ENCODE measurements at places on chromosomes 16 and 17.
A peak's percentile ranks its signal among the peaks of the same experiment; 100 is the strongest.

GRCh38 chr16:81756615-81757356, 22.3 kb upstream of the PLCG2 start:
- no peak for DNase-seq

GRCh38 chr16:65044026-65044425, 77.8 kb downstream of the CDH11 start:
- no peak for DNase-seq

DNA sequence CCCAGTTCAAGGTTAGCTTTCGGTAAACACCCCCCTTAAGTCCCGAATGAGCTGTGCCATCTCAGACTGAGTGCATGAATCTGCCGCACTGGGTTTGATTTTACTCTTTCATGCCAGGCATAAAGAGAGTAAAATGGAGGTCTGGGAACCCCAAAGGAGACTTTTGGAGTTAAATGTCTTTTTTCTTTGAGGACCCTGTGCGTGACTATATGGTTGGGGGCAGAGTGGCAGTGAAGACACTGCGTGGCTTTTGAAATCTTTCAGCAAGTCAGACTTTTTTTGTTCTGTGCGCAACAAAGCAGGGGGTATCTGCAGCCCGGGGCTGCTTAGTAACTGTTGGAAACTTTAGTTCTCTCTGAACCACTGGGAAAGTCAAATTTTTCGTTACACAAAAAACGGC, 392.9 kb upstream of the SALL1 start:
- no peak for DNase-seq

DNA sequence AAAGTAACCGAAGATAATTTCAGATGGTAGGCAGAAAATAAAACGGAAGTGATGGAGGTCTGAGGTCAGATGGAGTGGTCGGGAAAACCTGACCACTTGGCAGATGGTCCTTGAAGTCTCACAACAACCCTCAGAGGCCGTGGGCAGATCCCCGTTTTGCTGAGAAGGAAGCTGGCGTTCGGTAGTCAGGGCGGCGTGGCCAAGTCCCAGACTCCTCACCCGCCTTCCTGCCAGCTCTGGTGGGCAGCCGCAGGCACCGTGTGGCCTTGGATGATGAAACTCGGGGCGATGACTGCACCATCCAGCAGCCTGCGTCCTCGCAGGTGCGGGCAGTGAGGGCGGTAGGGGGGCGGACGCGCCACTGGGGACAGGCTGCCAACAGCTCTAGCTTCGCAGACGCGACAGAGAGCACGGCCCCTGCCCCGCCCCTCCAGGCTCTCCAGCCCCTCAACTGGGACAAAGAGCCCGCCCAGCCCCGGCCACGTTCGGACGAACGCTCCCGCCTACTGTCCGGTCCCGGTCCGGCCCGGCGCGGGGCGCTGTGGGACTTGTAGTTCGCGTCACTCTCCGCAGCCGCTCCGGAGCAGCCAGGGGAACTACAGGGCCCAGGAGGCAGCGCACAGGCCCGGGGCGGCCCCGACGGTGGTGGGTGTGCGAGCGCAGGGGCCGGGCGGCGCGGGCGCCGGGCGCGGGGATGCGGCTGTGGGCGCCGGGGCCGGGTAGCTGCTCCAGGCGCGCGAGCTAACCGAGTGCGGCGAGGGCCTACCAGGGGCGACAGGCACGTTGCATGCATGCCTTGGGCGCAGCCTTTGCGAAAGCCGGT, at the start of gene GPT2:
GPT2 (plus strand) TSS at position 673 of the 823 bp plus-strand sequence. CDS start 354 bp downstream, outside the sequence.
- DNase-seq = peak; percentile 91

DNA sequence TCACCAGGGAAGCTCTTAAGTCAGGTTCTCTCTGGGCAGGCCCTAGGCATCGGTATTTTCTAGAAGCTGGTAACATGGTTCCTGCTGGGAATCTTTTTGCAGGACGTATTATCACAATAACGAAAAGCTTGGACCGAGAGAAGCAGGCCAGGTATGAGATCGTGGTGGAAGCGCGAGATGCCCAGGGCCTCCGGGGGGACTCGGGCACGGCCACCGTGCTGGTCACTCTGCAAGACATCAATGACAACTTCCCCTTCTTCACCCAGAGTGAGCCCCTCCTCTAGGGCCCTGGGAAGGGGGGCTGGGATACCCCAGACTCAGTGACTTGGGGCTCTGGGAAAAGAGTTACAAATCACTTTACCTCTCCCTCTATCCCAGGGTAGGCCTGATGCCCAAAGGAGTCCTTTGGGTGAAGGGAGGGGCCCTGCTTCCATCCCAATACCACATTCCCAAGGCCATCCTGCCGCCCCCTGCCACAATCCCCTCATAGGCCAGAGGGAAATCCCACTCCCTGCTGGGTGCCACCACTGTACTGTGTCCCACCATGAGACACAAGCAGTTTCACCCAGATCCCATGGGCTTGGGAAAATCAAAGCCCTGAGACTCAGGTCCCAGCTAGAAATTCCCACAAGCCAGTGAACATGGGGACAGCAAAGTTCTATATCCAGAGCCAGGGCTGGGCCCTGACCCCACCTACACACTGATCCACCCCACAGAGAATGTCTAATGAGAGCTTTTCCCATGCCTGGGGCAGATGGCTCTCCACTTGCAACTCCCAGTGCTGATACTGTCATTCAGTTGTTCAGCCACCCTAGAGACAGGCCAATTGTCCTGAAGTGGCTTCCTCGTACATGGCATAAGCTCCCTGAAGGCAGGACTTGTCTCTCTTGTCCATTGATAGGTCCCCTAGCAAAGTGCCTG, 23.0 kb downstream of the CDH5 start:
- DNase-seq = no peak

GRCh38 chr17:8502126-8502525, 66.4 kb downstream of the NDEL1 start:
- no peak for DNase-seq

- DNase-seq = no peak
Measured at GRCh38 chr17:16419929-16420271, 4.5 kb downstream of the TRPV2 start.

- no peak for DNase-seq
Measured at GRCh38 chr17:49748223-49748622, 15.7 kb downstream of the FAM117A start.

DNA sequence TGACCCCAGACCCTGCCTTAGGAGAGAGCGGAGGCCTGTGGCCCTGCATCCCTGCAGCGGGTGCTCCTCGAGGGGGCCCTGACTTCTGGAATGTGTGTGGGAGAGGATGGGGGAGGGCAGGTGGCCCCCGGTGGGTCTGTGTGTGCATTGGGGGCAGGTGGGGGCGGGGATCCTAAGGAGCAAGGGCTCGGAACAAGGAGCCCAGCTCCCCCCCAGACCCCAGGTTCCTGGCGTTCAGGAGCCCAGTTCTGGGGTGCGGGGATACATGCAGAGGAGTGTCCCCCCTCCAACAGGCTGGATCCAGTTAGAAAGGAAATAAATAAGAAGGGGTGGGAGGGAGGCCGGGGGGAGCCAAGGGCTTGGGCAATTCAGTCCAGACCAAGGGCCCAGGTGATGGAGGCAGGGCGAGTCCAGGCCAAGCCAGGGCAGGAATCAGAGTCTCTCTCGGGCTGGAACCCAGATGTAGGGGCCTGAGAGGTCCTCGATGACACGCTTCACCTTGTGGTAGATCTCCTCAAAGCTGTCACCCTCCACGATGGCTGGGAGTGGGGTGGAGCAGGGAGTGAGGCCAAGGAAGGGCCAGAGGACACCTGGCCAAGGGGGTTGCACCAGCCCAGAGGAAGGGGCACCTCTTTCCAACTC, 11.2 kb upstream of the ASGR1 start:
- no peak for DNase-seq

GRCh38 chr17:14329900-14330491, 29.1 kb downstream of the HS3ST3B1 start:
- DNase-seq = no peak

- peak; percentile 84 for DNase-seq
Measured at GRCh38 chr17:58112970-58113631, 29.9 kb downstream of the DYNLL2 start.

- no peak for DNase-seq
Measured at GRCh38 chr17:34638526-34639260, 59.3 kb downstream of the TMEM132E start.

DNA sequence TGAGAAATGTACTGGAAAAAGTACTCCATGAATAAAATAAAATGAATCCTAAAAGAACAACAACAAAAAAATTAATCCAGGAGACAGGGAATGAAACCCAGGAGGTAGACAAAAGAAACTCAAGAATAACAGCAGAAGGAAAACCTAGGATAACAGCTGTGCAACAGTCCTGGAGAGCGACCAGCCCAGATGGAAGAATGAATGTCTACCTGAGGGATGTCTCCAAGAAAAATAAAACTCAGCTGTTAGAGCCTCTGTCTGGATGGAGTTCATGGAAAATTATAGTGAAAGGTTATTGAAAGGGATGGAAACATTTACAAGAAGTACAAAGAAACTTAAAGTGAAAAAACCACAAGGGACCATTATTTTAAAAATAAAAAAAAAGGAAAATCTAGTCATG, 135.8 kb upstream of the CA10 start:
- DNase-seq = no peak

DNA sequence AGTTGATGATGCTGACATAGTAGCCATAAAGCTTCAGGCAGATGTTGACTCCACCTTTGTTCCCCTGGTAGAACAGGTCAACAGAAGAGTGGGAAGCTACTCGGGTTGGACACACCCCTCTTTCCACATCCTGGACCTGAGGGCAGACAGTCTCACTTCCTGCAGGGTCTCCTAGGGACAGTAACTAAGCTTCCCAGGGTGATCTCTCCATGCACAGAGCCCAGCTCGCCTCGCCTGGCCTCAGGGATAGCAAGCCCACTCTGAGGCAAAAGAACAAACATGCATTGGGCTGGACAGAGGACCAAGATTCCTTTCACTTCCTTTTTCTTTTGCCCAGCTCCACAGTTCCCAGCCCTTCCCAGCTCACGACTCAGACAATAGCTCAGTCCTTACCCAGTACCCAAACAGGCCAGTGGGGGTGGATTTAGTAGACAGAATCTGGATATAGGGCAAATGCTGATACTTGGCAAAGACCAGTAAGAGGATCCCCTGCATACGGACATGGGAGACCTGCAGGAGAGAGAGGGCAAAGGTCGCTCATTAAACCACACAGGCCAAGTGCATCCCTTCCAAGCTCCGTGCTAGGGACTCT, 7.0 kb downstream of the INPP5K start:
- DNase-seq = no peak

GRCh38 chr17:28811651-28812090, 30.9 kb downstream of the FAM222B start:
- DNase-seq = peak; percentile 13

- peak; percentile 15 for DNase-seq
Measured at GRCh38 chr16:2008009-2008526, 1.6 kb downstream of the ZNF598 start.

DNA sequence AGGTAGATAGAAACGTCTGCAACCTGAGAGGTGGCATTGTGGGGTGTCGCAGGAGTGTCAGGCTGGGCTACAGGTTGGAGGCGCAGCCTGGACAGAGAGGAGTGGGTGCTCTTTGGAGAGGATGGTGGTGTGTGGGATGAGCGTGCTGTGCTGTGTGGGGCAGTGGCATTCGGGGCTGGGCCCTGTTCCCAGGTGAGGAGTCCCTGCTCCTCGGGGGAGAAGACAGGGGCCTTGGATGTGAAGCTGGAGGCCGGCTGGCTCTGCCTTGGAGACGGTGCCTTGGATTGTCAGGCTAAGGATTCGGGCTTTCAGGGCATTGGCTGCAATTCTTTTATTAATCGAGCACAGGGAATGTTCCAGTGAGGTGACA, 69.3 kb downstream of the BANP start:
- DNase-seq = no peak

DNA sequence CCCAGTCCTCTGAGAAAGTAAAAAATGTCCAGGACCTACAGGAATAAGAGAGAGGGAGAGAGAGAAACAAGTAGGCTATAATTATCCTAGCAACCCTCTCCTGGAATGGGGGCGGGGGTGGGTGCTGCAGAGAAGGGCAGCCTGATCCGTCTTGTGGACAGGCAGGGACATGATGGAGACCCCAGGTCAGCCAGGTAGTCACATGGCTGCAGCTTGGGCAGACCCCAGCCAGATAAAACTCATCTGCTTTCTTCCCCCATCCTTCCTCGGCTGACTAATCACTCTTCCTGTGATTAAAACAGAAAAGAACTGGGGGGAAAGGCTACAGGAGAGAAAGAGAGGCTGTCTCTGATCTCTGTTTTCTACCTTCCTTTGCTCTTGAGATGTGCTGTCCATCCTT, 32.6 kb downstream of the COPZ2 start:
- DNase-seq = no peak

- DNase-seq = no peak
Measured at GRCh38 chr16:80468029-80468428, 72.8 kb upstream of the DYNLRB2 start.

GRCh38 chr17:76911299-76912017, 43.3 kb downstream of the MGAT5B start:
- DNase-seq = no peak

DNA sequence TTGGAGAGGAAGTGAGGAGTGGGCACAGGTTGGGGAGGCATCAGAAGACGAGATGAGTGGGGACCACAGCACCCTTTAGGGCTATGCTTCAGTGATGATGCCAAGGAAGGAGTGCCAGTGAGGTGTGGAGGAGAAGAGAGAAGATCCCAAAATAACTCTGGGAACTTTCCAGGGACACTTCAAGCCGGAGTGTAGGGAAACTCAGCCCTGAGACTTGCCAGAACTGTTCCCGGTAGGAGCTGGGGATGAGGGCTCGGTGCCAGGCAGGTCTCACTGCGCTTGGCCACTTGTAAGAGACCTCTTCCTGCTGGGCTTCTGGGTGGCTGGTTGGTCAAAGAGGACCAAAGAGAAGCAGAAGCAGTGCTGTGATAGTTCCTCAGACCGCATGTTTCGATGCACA, 63.6 kb downstream of the SHISA6 start:
- DNase-seq = no peak

GRCh38 chr17:7382901-7383300, 2.0 kb downstream of the TNK1 start:
- DNase-seq = no peak

DNA sequence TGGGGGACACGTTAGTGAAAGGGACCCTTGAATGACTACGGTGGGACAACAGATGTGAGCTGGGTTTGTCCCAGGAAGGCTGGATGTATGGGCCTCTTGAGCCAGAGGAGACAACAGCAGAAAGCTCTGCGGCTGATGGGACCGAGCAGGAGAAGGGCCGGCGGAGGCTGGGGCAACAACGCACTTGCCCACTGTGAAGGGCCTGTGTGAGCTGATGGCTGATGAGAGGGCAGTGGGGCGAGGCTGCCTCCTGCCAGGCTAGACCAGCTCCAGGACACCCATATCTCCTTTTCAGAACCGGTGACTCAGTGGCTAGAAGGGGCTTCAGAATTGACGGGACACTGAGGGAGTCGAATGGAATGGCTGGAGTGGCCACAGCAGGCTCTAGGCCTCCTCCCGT, 250.1 kb downstream of the SEC14L1 start:
- DNase-seq = no peak

DNA sequence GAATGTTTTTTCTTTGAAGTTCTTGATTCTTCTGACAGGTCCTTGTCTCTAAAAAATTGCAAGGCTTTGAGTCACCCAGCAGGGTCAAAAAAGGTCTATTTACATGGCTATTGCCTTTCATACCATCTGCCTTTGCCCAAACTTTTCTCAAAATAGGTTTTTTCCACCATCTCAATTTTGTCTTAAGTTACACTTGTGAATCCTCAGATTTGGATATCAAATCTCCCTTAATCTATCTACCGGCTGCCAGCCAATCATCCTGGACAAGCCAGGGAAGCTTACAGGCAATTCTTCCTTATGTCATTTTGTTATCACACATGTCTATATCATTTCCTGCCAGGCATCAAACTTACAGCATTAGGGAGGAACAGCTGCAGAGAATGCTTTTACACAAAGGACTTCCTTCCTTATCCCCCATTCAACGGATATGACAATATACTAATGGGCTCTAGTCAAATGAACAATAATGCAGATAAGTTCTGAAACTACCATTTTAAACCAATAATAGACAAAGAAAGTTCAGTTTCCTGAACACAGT, 104.1 kb upstream of the CORO6 start:
- DNase-seq = no peak
